ENCODE measurements at places on chromosomes 6 and 20. TPM values are rescaled to one million over a fixed set of nuclear protein-coding genes. Genes with fewer than 3 reads are reported as not detected.

GRCh38 chr6:87808005-87808757, 106.1 kb upstream of the AKIRIN2 start:
- DNase-seq, result no peak

Gene ID4
- total RNA-seq, result 4.3 TPM

DNA sequence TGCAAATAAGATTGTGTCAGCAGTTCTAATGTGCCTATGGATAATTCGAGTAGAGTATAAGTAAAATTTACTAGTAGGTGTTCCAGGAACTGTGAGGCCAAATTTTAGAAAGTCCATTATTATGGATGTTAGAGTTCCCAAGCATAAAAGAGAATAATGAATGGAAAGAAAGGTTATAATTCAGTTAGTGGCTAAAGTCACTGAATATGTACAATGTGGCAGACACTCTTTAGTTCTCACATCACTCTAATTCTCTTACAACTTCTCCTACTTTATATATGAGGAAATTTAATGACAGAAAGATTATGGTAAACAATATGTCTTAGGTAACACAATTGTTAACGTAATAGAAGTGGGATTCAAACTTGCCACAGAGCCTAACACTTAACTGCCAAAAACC, 75.3 kb downstream of the EYS start:
- no peak for DNase-seq

- DNase-seq, result no peak
Measured at GRCh38 chr6:12557765-12558164, 158.8 kb upstream of the PHACTR1 start.

DNA sequence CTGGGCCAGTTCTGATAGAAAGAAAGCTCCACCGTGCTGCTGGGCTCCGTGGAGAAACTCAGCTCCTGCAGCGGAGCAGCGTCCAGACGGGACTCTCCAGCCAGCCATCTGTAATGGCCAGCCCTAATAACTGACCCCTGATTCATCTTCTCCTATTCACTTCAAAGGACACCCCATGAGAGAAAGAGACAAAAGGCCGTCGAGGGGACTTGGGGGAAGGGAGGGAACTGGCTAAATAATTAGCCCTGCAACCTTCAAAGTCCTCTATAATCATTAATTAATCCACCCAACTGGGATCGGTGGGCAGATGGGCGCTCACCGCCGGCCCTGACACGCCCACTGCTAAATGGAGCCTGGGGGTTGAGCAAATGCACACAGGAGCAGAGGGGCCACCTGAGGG, 512.4 kb downstream of the CD83 start:
- DNase-seq, result no peak

DNA sequence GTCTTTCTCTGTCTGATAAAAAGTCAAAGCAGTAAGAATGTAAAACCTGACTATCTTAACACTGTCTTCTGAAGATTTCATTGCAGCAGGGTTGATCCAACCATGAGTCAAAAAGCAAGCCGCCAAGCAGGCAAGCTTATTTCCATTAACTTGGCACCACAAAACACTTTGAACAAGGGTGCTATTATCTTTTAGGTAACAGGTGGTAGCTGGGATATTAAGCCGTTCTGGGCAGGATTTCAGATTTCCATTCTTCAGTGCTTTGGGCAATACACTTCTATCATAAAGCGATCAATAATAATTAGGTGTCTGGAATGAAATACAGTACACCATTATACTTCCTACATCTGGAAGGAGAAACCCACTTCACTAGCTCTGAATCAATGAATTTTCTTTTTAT, 181.9 kb downstream of the TBC1D7 start:
- DNase-seq, result no peak

DNA sequence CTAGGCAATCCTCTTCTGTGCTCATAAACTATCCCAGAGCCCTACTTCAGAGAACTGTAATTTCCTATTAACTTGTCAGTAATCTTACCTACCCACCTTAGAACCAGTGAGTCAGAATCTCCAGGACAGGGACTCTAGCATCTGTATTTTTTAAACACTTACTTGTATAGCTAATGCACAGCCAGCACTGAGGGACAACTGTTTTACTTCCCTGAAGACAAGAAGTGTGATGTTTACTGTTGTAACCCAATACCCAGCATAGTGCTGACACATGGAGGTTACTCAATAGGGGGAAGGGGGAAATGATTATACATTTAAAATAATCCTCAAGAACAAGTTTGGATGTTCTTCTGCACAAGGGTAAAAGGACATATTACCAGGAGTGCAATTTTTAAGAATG, 130.8 kb downstream of the BTBD9 start:
- peak; percentile 53 for DNase-seq

- DNase-seq, result no peak
Measured at GRCh38 chr6:126444659-126445273, 104.9 kb downstream of the CENPW start.

DNA sequence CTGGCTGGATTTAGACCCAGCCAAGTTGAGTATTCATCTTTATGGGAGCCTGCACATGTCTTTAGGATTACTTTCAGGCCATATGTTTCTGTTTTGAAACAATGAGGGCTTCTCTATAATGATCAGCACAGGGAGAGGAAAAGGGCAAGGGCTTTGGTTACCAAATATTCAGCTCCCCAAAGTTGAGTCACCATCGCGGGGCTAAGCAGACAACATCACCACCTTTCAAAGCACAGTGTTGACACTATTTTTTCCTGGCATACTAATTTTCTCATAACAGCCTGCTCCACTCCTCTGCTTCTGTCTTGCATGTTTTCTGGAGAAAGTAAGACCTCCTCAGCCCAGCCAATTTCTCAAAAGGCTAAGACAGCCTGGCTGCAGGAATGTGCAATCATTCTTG, 4.9 kb downstream of the SCML4 start:
- DNase-seq, result no peak

DNA sequence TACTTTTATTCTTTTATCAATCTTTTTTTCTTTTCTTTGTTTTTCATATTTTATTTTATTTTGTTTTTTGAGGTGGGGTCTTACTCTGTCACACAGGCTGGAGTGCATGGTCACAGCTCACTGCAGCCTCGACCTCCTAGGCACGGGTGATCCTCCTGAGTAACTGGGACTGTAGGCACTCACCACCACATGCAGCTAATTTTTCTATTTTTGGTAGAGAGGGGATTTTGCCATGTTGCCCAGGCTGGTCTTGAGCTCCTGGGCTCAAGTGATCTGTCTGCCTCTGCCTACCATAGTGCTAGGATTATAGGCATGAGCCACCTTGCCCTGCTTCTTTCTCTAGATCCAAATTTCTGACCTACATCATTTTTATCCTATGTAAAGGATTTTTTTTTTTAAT, 153.2 kb downstream of the CDKAL1 start:
- no peak for DNase-seq

DNA sequence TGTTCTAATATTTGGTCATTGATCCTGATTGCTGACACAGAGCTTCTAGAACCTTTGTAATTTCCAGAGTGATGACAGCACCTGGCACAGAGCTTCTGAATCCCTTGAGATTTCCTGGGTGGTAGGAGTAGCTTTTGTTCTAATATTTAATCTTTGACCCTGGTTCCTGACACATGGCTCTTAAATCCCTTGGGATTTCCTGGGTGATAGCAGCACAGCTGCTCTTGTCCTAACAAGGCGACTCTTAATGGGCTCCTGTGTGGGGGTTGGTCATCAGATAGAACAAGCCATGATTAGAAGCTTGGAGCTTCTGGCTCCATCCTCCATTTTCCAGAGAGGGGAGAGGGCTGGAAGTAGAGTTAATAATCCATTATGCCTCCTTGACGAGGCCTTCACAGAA, 18.4 kb downstream of the GMPR start:
- DNase-seq, result no peak

Gene DOP1A
- total RNA-seq, result 14.5 TPM

GRCh38 chr20:24587384-24588046, 118.1 kb downstream of the SYNDIG1 start:
- no peak for DNase-seq

DNA sequence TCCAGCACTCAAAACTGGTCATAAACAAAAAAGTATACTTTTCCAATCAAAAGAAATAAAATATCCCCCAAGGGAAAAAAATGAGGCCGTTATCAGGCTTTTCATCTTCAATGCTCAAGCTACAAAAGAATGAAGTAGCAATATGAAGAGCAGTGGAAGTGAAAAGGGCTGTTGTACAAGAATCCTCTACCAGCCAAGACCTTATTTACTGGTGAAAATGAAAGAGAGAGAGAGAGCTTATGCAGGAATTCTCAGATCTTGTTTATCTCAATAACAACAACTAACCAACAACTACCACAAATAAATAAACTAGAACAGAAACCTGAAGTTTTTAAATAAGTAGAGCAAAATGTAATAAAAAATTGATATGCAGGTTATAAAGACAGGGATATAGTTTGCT, 400.6 kb downstream of the HDGFL1 start:
- no peak for DNase-seq

Gene PHACTR3
- total RNA-seq, result 0.29 TPM

Gene SLC16A10
- 3.5 TPM for total RNA-seq

GRCh38 chr20:53059848-53060247, 87.7 kb downstream of the TSHZ2 start:
- DNase-seq, result no peak

DNA sequence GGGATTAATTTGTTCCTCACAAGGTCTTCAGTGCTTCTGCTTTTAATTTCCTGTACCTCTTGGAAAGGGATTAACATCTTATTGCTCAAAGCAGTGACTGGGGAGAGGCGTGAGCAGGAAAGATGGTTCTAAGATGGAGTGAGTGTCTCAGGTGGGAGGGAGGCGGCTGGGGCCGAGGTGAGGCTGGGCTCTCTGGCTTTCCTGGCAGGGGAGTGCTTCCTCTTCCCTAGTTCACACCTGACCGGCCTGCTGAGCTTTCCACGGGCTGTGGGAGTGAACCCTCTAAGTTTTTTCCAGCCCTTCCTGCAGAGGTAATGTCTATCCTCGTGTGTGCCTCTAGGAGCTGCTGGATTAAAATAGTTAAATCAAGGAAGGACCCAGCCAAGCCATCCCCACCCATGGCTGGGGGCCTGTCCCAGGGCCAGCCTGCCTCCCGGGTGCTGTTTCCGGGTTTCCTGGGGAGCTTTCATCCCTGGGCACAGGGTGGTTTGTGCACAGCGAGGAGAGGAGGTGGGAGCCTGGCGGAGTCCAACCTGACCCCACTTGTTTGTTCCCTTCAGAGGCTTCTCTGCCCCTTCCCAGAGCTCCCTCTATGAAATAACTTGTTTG, 179.1 kb downstream of the TFAP2C start:
- DNase-seq, result no peak

- DNase-seq, result no peak
Measured at GRCh38 chr20:58470336-58471192, 44.6 kb downstream of the APCDD1L start.

DNA sequence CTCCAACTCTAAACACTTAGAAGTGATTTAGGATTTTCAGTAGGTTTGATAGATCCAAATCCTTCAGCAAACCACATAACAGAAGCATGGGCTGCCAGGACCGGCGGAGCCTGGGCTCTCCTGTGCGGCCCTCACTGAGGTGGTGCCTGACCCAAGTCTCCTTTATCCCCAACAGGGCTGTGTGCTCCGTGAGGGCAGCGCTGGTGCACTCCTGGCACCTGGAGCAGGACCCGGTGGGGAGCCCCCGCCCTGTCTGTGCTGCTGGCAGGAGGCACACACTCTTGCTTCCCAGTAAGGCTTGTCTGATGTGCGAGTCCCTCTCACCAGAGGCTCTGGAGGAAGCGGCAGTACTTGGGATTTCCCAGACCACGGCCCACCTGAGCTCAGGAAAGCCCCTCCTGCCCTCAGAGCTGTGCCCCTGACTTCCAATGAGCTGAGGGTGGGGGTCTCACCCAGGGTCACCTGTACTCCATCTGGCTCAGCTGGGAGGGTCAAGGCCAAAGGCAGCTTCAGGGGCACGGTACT, 56.2 kb downstream of the PYGB start:
- DNase-seq, result no peak

Gene TBC1D32
- 1.4 TPM for total RNA-seq

All from H4 (cell line).